ENCODE measurements at places on chromosomes 1 and 21.

DNA sequence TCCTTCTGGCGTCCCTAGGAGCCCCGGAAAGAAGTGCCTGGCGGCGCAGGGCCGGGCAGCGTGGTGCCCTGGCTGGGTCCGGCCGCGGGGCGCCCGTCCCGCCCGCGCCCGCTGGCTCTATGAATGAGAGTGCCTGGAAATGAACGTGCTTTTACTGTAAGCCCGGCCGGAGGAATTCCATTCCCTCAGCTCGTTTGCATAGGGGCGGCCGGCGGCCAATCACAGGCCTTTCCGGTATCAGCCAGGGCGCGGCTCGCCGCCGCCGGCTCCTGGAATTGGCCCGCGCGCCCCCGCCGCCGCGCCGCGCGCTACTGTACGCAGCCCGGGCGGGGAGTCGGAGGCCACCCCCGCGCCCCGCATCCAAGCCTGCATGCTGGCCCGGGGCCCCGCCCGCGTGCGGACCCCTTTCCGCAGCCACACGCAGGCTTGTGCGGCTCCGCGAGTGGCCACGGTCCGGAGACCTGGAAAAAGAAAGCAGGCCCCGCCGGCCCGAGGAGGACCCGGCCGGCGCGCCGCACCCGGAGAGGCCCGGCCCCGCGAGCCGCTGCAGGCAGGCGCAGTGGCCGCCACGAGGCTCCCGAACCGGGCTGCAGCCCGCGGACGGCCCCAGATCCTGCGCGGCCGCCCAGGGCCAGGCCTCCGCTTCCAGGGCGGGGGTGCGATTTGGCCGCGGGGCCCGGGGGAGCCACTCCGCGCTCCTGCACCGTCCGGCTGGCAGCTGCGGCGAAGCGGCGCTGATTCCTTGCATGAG is 160.4 kb downstream of the RUNX1 start:
- peak; percentile 31 for DNase-seq

DNA sequence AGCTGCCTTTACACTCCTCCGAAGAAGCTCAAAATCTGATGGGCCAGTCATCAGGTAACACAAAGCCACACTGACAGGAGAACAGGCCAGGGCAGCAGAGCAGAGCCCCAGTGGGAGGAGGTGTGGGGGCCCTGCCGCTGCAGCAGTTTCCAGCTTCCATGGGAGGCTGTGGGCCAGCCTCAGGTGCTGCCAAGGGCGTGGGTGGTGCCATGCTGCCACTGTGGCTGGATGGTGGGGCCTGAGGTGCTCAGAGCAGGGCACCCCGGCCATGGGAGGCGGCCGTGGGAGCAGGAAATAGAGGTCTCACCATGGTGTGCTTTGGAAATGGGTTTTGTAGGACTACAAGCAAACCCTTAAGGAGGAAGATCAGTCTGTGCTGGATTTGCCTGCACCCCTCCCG is 50.8 kb upstream of the COL6A1 start:
- DNase-seq = no peak

- DNase-seq = no peak
Observed at GRCh38 chr1:11289064-11289463, 16.1 kb downstream of the UBIAD1 start.

DNA sequence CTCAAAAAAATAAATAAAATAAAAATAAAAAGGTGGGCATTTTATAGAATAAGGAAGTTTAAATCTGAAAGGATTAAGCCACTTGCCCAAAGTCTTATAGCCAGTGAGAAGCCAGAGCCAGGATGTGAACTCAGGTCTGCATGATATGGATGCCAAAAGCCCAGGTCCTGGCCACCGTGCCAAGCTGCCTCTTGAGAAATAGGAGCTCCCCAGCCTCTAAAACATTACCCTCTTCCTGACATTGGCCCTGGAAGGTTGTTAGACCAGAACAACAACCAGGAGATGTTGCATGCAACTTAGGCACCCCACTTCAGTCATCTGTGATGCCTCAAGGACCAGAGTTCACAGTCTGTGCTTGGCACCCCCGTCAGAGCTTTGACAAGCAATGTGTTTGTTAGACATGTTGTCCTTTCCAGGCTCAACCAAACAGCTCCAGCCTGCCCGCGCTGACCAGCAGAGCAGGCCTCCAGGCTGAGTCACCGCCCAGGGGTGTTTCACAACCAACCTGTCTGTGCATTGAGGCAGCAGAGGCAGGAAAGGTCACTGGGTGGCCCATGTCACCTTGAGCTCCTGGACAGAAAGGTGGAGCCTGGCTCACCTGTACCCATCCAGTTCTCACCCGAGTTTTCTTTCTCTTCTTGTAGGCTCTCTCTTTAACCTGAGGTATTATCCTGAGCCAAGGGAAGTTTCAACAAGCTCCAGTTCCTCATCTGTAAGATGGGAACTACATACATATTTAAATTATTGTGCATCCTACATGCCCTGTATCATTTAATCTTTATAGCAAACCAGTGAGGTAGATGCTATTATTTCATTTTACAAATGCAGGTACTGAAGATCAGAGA is 14.9 kb upstream of the MED18 start:
- no peak for DNase-seq

GRCh38 chr1:203996126-203996525 is 76.8 kb upstream of the SOX13 start:
- peak; percentile 18 for DNase-seq

DNA sequence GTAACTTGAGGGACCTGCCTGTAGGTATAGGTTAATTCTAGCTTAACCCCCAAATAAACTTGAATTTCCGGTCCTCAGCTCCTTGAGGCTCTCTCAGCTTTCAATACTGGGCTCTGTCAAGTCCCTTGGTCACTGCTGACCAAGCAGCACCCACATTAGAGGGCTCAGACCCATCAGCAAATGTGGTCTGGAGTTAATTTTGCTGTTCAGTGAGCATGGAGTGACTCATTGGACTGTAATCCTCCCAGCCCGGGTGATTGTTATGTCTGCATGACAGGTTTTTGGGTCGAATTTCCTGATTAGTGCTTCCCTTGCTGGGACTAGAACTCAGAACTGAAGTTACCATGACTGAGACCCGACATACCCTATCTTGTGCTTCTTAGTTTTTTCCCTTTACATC is 130.6 kb downstream of the URB2 start:
- no peak for DNase-seq

DNA sequence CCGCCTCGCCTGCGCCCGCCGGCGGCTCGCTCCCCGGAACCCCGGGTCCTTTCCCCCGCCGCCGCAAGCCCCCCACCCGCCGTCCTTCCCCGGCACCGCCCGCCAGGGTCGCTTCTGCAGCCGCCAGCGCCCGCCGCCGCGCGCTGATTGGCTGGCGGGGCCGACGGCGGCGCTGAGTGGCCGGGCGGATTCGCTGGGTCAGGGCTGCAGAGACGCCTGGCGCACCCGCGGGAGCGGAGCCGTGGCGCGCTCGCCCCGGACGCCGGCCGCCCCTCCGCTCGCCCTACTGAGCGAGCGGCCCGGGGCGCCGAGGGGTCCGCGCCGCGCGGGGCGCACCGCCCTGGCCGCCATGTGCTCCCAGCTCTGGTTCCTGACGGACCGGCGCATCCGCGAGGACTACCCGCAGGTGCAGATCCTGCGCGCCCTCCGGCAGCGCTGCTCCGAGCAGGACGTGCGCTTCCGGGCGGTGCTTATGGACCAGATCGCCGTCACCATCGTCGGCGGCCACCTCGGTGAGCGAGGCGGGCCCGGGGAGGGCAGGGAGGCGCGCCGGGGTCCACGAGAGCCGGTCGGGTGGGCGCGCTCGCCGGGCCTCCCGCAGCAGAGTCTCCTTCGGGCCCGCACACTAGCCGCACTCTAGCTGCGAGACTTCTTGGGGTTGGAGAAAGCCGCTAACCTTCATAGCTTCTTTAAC is at the start of gene RIMKLA:
Gene RIMKLA (plus strand): TSS at position 207 of the 694 bp plus-strand sequence. CDS start 143 bp downstream, at position 350.
- DNase-seq = peak; percentile 61

DNA sequence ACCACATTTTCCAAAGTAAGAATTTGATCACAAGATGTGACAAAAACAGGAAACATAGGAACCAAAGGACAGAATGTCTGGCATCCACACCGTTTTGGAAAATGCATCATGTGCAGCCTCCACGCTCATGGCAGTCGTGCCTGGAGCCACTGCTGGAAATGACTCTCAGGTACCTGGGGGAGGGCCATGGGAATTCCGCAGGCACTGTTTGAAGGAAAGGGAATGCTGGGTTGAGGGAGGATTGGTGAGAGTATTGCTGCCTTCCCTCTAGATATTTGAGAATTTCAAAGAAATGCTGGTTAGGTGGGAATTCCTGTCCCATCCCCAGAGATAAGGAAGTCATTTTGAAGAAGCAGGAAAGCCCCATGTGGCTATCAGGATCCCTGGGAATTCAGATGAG is 10.8 kb downstream of the SLAMF1 start:
- DNase-seq = no peak

DNA sequence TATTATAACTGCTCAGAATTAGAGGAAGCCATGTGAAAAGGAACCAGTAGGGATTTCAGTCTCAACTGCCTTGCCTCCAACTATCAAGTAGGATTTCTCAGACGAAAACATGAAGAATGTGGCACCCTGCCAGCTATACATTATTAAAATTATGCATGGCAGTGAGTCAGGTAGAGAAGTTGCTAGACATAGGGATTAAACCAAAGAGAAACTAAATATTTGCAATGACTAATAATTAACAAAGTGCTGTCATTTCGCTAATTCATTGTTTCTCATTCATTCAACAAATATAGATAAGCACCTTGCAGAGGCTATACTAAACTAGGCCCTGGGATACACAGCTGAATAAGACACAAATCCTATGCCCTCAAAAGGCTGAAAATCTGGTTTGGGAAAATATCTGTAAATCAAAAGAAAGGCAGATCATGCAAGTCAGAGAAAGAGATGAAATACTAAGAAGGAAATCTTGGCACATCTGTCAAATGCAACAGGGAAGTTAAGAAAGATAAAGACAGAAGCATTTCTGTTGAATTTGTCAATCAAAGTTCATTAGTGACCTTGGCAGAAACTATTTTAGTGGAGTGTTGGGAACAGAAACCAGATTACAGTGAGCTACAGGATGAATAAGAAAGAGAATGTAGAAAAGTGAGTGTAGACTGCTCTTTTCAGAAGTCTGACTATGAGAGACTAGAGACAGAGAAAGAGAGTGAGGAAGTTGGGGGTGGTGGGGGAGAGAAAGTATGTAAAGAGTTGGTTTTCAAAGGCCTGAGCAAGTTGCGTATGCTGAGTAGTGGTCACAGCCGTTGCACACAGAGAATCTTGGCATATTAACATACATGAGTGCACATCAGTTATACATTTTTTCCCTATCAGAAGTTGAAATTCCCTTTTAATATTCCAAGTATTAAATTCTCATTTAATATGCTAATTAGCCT is 14.7 kb upstream of the NBPF11 start:
- no peak for DNase-seq

DNA sequence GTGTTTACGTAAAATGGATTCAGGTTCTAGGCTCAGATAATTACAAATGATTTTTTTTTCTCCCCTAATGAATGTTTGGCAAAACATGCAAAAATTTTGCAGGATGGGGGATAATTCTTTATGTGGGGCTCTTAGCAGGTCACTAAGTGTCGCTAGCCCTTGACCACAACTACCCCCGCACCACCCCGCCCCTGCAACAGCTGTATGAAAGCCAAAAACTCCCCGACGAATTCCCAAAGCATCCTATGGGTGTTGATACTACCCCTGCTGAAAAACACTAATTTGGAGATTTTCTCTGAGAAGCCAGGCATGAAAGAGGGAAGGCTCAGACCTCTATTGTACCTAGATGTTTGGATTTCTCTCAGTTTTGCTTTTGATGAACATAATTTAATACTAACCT is 243.0 kb downstream of the TRABD2B start:
- DNase-seq = no peak

GRCh38 chr1:54564312-54565112 is 16.5 kb downstream of the ACOT11 start:
- no peak for DNase-seq

GRCh38 chr1:160046494-160047110 is 14.8 kb upstream of the PIGM start:
- peak; percentile 79 for DNase-seq

- DNase-seq = no peak
Observed at GRCh38 chr1:59556802-59557548, 257.8 kb upstream of the HOOK1 start.

DNA sequence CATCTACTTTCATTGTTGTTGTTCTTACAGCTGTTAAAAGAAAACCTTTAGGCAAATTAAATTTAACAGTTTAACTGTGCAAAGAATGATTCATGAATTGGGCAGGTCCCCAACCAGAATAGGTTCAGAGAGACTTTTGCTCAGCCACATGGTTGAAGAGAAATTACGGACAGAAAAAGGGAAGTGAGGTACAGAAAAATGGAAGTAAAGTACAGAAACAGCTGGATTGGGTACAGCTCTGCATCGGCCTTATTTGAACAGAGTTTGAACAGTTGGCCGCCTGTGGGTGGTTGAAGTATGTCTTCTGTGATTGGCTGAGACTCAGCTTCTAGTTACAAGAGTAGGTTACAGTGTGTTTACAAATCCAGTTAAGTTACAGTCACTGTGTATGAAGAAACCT is 210.1 kb downstream of the FGGY start:
- DNase-seq = no peak

Measured in occipital lobe (tissue), 3 donors.